SK-N-DZ (cell line): ENCODE measurements at places on chromosomes 1 and 21.

DNA sequence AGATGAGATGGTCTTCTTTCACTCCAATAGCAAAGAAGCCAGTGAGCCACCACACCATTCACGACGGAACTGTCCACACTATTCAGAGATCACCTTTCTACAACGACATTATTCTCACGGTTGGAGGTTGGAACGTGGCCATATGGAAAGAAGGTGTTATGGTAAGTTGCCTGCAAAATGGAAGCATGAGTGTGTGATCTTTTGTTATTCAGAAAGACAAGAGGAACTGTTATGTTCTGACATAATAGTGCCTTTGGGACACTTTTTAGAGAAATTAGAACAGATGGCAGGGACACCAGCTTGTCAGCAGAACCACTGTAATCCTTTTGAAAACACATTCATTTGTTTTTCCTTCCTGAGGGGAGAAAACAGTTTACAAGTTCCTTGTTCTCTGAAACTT is 75.8 kb upstream of the MCOLN3 start:
- DNase-seq: no peak

GRCh38 chr1:20950679-20951078 is 163.6 kb upstream of the HP1BP3 start:
- no peak for DNase-seq

- no peak for DNase-seq
Observed at GRCh38 chr1:10986525-10986890, 25.9 kb upstream of the TARDBP start.

DNA sequence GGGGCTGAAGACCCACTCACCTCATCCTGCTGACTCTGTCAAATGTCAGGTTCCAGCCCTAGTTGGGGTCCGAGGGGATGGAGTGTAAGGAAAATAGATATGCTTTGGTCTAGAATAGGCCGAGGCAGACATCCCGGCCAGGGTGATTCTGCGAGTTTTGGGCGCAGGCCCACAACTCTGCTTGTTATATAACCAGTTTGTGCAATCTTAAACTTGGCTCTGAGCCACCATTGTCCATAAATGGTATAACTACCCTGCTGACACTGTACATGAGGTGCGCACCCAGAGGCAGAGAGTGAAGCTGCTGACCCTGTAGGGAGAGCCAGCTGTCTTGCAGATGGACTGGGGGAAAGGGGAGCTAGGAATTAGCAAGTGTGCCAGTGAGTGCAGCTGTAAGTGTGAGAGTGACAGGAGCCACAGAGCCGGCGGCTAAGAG is 1388.8 kb downstream of the AMY1C start:
- DNase-seq: peak; percentile 87
